Sigmoid colon (tissue), 7 donors: ENCODE measurements at places on chromosomes 1 and 21. TPM values are rescaled to one million over a fixed set of nuclear protein-coding genes. Genes with fewer than 3 reads are reported as not detected.

GRCh38 chr21:28805885-28806284 is 186.8 kb downstream of the LTN1 start:
- H3K4me1 ChIP-seq: no peaks in the 10 kb centered on the region
- H3K36me3 ChIP-seq: no peaks in the 10 kb centered on the region
- no peak overlapping the region for H3K4me3 ChIP-seq
- no peak for DNase-seq
- H3K27me3 ChIP-seq: no peaks in the 10 kb centered on the region

GRCh38 chr1:10399444-10399941 is 629 bp downstream of the PGD start:
- peaks cover 17% of the 10 kb centered on the region for H3K36me3 ChIP-seq
- peak overlapping the region; percentile 76 for H3K4me3 ChIP-seq
- peaks cover 12% of the 10 kb centered on the region for H3K4me1 ChIP-seq
- peak; percentile 66 for DNase-seq
- peak overlapping the region; percentile 88 for H3K27ac ChIP-seq

DNA sequence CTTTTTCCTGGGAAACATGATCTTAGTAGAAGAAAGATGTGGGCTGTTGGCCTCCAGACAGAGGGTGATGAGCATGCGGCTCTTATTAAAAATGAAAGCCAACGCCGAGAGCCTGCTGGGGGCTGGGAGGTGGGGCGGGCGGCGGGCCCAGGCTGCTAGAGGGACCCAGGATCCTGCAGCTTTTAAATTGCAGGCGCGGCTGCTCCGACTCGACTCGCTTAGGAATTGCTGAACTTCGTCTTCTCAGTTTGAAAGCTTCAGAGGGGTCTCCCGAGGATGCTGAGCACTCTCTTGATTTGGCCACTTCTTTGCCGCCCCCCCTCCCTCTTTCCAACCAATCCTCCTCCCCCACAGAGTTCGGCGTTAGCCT is 1.2 kb downstream of the AGPAT3 start:
- H3K27me3 ChIP-seq: no peaks in the 10 kb centered on the region
- peak overlapping the region; percentile 94 for H3K4me3 ChIP-seq
- peak overlapping the region; percentile 95 for H3K27ac ChIP-seq

- no peaks in the 10 kb centered on the region for H3K36me3 ChIP-seq
- DNase-seq: no peak
- no peak overlapping the region for H3K27ac ChIP-seq
- H3K4me3 ChIP-seq: no peak overlapping the region
- no peaks in the 10 kb centered on the region for H3K27me3 ChIP-seq
- H3K4me1 ChIP-seq: no peaks in the 10 kb centered on the region
These were observed 777.8 kb upstream of the PRMT6 start for GRCh38 chr1:106278716-106279115.

The LCE3E gene
- total RNA-seq: not detected

DNA sequence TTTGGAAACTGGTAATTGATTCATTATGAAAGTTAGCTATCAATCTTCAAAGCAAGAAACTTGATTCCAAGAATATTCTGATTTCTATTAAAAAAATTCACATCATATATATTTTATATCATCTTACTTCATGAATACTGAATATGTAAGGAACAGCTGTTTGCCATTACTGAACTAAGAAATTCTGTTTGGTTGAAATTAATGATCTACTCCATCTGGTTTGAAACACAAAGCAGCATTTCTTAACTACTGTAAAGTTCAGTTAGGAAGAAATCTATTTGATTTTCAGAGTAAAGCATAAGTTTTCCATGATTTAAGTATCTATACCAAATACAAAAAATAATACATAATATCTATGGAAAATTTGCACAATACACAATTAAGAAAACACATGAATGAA is 66.0 kb upstream of the SCYL3 start:
- no peak overlapping the region for H3K4me3 ChIP-seq
- H3K4me1 ChIP-seq: no peaks in the 10 kb centered on the region
- no peak for DNase-seq
- peaks cover 11% of the 10 kb centered on the region for H3K36me3 ChIP-seq
- no peaks in the 10 kb centered on the region for H3K27me3 ChIP-seq
- H3K27ac ChIP-seq: no peak overlapping the region

DNA sequence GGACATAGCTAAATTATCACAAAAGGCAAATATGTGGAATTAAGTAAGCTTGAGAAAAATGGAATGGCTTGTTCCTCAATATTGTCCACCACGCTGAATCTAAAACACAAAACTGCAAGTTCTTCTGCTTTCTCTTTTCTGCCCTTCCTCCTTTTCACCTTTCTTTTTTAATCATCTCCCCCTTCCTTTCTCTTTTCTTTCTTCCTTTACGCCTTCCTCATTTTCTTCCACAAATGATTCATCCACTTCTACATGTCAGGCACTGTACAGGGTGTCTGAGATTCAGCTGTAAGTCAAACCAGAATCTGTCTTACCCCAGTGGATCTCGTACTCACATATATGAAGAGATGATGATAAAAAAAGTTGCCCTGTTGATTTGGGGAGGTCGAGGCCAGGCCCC is 1182.5 kb downstream of the MRPL39 start:
- H3K27me3 ChIP-seq: no peaks in the 10 kb centered on the region
- DNase-seq: no peak
- no peak overlapping the region for H3K27ac ChIP-seq
- H3K4me1 ChIP-seq: no peaks in the 10 kb centered on the region
- H3K36me3 ChIP-seq: no peaks in the 10 kb centered on the region
- no peak overlapping the region for H3K4me3 ChIP-seq

- H3K4me3 ChIP-seq: no peak overlapping the region
- peak; percentile 77 for DNase-seq
- no peaks in the 10 kb centered on the region for H3K36me3 ChIP-seq
These were observed 73.7 kb downstream of the LAMC1 start for GRCh38 chr1:183096894-183097293.

The STIL gene
- total RNA-seq: 0.54 TPM

- peak overlapping the region; percentile 82 for H3K27ac ChIP-seq
- peaks cover 87% of the 10 kb centered on the region for H3K4me1 ChIP-seq
- no peak overlapping the region for H3K4me3 ChIP-seq
- no peak for DNase-seq
These were observed 150.7 kb downstream of the PBX1 start for GRCh38 chr1:164709541-164710278.

The AK4 gene
- 37.8 TPM for total RNA-seq

DNA sequence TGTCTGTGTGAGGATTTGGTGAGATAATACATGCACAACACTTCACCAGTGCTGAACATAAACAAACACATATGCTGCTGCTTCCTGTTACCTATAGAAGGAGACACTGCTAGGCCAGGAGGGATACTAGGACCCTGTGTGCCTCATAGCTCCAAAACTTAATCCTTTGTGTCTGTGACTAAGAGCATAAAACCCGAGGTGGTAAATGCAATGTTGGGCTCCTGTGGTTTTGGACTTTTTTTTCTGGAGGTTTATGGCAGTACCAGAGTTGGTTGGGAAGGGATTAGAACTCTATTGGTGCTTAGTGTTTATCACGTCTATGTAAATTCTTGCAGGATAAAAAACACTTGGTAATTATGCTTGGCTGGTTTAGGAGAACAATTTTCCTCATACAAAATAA is 122.9 kb downstream of the NUF2 start:
- H3K27me3 ChIP-seq: no peaks in the 10 kb centered on the region
- no peak for DNase-seq
- H3K27ac ChIP-seq: no peak overlapping the region

The ACKR1 gene
- total RNA-seq: 74.9 TPM

- H3K4me1 ChIP-seq: peaks cover 28% of the 10 kb centered on the region
- no peak for DNase-seq
- peak overlapping the region; percentile 66 for H3K27ac ChIP-seq
- H3K36me3 ChIP-seq: no peaks in the 10 kb centered on the region
These were observed 100.0 kb downstream of the CDC7 start for GRCh38 chr1:91600431-91601337.

The ATP6V1G3 gene
- total RNA-seq: not detected

The IFI16 gene
- total RNA-seq: 64.3 TPM

The ACTRT2 gene
- not detected for total RNA-seq

- H3K27ac ChIP-seq: no peak overlapping the region
- no peaks in the 10 kb centered on the region for H3K4me1 ChIP-seq
- no peak for DNase-seq
- H3K36me3 ChIP-seq: no peaks in the 10 kb centered on the region
- H3K27me3 ChIP-seq: peaks cover 98% of the 10 kb centered on the region
These were observed 2.9 kb downstream of the PAX7 start for GRCh38 chr1:18633422-18634155.

DNA sequence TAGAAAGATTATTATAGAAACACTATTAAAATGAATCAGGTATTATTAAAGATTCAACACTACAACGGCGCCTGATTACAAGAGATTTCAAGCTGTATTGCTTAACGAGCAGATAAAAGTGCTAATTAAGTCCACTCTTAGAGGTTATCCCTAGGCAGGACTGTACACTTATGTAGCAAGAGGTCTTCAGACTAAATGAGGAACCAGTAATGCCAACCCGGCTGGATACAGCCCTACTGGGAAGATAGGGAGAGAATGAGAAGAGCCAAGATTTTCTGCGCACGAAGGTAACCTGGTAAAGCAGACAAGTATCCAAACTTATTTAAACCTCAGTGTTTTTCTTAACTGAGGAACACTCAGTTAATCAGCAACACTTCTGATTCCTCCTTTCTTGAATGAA is 115.7 kb upstream of the HIVEP3 start:
- no peaks in the 10 kb centered on the region for H3K36me3 ChIP-seq
- H3K27ac ChIP-seq: no peak overlapping the region
- H3K4me1 ChIP-seq: peaks cover 11% of the 10 kb centered on the region
- H3K27me3 ChIP-seq: no peaks in the 10 kb centered on the region
- DNase-seq: no peak
- peak overlapping the region; percentile 76 for H3K4me3 ChIP-seq

The RBP7 gene
- 10.0 TPM for total RNA-seq

DNA sequence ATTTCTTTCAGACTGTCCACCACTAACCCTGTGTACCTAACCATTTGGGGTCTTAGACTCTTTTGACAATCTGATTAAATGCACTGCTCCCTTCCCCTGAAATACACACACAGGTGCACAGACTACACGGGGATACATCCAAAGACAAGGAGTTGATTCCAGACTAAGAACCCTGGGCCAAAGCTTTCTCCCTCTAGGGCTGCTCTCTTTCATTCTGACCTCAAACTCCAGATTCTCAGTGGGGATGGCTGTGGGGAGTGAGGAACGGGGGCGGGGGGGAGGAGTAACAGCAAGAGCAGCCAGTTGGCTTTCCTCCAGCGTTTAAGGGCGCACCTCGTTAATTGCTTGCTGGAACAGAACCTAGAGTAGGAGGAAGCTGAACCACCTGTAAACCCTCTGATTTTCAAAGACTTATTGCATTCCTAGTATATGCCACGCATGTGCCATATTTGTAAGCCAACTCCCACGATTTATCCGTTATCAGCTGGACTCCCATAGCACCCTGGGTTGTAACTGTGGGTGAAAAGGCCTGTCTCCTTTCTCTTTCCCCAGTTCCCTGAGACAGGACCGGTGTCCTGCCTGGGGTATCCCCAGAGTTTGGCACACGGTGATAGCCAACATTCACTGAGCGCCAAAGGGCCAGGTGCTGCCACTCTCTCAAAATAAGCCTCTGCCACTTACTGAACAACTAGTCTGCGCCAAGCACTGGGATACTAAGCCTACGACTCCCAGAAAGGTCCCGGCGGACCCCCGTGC is 920 bp downstream of the MTHFR start:
- H3K27ac ChIP-seq: peak overlapping the region; percentile 99
- peak; percentile 85 for DNase-seq
- H3K36me3 ChIP-seq: peaks cover 12% of the 10 kb centered on the region

DNA sequence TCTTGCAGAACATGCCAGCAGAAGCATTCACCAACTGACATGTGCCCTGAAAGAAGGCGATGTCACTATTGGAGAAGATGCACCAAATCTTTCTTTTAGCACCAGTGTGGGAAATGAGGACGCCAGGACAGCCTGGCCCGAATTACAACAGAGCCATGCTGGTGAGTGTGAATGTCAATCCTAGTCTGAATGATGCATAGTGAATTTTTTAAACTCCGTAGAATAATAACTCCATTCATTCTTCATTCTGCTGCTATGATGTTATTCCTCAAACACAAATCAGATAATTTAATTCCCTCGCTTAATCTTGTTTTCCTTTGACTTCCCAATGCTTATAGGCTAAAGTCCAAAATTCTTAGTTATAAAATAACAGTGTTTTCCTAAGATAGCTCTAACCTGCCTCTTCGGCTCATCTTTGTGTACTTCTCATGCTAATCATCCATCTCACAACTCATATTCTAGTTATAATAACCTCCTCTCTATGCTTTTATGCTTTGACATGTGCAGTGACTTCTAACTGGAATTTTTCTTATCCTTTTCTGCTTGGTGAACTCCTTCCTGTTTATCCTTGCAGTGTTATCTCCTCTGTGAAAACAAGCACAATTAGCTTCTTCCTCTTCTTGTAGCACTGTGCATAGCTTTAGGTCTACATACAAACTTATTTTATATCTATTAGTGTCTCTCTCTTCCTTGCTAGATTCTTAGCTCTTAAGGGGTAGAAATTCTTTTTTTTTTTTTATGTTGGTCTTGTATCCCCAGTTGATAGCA is 14.4 kb downstream of the SDCCAG8 start:
- no peak for DNase-seq
- no peak overlapping the region for H3K27ac ChIP-seq
- no peaks in the 10 kb centered on the region for H3K27me3 ChIP-seq
- H3K4me1 ChIP-seq: peaks cover 4% of the 10 kb centered on the region
- no peaks in the 10 kb centered on the region for H3K36me3 ChIP-seq
- H3K4me3 ChIP-seq: no peak overlapping the region

- no peaks in the 10 kb centered on the region for H3K27me3 ChIP-seq
- no peaks in the 10 kb centered on the region for H3K36me3 ChIP-seq
These were observed 25.8 kb upstream of the CAPZB start for GRCh38 chr1:19511116-19511515.

The COL11A1 gene
- total RNA-seq: 1.4 TPM

DNA sequence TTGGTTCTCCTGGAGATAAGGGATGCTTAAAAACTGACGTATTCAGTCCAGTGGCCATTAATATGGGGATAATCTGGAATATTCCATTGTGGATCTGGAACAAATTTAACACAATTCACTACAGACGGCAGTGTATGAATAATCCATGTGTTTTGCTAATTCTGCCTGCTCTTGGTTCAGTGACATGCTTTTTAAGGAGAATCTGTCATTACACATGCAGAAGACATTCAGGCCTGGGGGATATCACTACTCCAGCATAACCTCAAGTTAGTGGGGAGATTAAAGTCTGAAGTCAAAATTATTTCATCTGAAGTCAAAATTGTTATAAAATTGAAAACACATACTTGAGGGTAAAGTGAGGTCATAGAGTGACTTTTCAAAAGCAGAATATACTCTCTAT is 789.3 kb downstream of the USP25 start:
- no peaks in the 10 kb centered on the region for H3K4me1 ChIP-seq
- no peaks in the 10 kb centered on the region for H3K27me3 ChIP-seq
- H3K27ac ChIP-seq: no peak overlapping the region
- no peak for DNase-seq

GRCh38 chr1:47192458-47193384 is 2.9 kb upstream of the PDZK1IP1 start:
- H3K36me3 ChIP-seq: no peaks in the 10 kb centered on the region
- no peak overlapping the region for H3K27ac ChIP-seq
- H3K27me3 ChIP-seq: no peaks in the 10 kb centered on the region
- DNase-seq: peak; percentile 84
